ENCODE measurements at places on chromosomes 13 and 19.

- no peak for DNase-seq
Measured at GRCh38 chr13:49893591-49893990, 42.5 kb downstream of the SPRYD7 start.

DNA sequence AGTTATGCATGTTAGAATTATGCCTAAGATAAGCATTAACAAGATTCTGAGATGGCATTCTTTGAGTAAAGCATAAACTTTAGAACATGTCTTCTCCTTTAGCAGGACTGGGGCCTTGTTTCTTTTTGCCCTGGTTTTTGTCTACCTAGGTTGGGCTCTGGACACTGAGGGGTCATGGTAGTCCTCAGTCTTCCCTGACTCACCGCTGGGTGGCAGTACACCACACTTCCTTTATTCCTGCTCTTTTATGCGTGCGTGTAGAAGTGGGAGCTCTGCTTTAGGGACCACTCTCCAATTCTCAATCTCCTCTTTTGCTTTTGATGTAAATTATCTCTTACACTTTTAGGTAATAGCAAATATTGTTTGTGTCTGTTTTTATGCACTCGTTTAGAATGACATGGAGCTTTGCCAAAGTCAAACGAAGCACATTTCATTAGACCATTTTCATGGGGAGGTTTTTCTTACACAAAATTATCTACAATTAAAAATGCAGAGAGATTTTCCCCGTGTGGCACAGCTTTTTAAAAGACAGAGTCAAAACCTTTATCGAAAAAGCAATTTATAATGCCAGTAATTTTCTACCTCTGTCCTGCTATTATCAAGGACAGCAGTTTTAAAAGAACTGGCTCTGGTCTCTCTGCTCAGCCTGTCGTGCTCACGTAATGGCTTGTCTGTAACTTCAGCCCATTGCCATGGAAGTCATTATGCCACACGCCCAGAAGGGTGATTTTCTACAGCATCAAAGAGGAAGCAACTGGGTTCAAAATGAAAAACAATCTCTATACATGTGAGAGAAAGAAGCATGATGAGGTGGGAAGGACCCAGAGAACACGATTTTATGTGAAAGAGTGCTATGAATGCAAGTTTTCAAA is 413.9 kb downstream of the COG6 start:
- DNase-seq = peak; percentile 85

- no peak for DNase-seq
Measured at GRCh38 chr19:32544917-32545316, 36.1 kb upstream of the PDCD5 start.

DNA sequence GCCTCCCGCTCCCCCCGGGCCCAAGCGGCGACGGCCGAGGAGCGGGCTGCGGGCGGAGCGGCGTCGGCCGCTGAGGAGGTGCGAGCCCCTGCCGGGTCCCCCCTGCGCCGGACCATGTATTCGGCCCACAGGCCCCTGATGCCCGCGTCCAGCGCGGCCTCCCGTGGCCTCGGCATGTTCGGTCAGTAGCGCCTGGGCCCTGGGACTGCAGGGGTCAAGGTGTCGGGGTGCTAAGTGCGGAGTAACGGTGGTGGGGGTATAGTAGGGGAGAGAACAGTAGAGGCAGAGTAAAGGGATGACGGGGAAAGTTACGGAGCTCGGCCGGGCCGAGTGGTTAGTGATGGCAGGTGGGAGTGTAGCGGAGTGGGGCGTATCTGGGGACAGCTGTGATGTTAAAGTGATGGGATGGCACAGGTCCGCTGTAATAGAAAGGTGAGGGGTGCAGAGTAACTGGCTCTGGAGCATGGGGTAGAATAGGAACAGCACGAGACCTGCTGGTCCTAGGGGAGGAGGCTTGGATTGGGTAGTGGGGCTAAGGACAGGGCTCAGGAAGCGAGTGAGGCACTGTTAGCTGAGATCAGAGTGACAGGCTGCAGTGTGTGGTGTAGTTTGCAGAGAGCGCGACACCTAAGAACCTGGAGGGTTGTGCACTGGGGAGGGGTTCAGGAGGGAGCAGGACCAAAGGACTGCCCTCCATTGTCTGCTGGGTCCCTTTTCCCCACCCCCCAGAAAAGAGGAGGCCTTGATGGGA is 15.7 kb downstream of the CIC start:
- peak; percentile 37 for DNase-seq

DNA sequence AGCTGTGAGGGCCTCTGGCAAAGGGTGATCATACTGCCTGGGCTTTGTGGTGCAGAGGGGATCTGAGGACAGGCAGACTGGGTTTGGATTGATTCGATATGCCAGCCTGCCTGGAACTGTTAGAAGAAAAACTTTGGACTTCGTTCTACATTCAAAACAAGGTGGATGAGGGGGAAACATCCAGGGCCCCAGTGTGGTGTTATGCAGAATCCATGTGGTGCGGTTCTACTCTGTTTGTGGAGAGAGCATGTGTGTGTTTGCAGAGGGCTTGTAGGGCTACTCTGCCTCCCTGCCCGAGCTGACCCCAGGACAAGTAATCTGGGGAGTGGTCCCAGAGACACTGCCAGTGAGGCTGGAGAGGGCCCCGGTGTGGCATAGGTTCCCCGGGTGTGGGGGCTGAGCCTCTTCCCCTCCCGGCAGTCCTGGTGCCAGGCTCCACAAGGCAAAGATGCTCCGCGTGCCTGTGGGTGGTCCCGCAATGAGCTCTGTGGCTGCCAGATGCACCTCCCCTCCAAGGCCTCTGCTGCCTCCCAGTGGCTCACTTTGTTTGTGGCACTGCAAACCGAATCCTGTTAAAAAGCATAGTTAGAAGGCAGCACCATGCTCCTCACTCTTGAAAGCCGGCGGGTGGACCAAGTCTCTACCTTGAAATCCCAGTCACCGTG is 22.3 kb upstream of the TFDP1 start:
- peak; percentile 44 for DNase-seq

DNA sequence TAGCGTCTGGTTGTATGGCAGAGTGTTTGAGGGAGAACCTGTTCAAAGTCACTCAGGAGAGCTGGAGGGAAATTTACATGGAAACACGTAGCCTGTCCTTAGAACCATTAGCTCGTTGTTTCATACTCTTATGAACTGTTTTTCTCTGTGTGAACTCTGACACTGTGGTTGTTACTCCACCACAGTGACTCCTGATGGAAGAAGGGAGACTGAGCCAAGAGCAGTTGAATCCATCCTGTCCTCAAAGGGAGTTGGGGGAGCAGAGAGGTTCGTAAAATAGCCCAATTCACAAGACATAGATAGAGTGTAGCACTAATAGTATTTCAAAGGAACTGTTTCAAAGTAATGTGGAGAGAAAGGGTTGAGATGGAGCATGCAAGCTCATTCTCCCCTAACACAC is 964.8 kb downstream of the PCDH9 start:
- DNase-seq = no peak

- no peak for DNase-seq
Measured at GRCh38 chr13:60645676-60646075, 248.7 kb downstream of the TDRD3 start.

- DNase-seq = no peak
Measured at GRCh38 chr19:29302002-29302928, 89.3 kb upstream of the UQCRFS1 start.

DNA sequence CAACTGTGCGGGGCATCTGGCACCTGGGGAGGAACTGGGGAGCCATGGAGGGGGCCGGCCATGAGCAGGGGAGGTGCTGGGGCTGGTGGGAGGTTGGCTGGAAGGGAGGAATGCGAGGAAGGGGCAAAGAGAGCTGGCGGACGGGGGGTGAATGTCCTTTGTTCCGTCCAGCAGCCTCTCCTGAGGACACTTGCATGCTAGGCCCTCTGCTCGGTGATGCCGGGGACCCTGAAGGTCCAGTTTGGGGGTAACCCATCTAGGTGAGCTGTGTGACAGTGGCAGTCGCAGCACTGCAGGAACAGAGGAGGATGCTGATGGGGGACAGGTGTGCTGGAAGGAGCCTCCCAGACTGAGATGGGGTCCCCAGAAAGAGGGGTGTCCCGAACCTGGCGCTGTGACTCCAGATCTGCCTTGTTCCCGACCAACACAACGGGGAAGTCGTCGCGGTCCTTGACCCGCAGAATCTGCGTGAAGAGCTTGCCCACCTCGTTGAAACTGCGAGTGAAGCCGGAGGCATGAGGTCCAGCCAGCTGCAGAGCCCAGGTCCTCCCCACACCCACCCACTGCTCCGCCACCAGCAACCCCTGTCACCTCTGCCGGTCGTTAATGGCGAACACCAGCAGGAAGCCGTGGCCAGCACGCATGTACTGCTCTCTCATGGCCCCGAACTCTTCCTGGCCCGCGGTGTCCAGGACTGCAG is 3.6 kb downstream of the RRAS start:
- DNase-seq = no peak

DNA sequence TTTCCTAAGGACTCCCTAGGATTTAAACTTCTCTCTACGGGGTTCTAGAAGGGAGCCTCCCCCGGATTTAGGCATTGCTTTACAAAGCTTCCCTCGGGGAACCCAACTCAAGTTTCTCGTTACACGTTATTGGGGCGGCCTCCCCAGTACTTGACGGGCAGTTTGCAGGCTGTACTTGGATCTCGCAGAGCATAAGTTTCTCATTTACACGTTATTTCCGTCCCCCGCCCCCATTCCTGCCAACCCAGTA is 584 bp downstream of the SMG9 start:
- no peak for DNase-seq

- DNase-seq = peak; percentile 83
Measured at GRCh38 chr19:35879770-35880317, 11.5 kb downstream of the APLP1 start.

DNA sequence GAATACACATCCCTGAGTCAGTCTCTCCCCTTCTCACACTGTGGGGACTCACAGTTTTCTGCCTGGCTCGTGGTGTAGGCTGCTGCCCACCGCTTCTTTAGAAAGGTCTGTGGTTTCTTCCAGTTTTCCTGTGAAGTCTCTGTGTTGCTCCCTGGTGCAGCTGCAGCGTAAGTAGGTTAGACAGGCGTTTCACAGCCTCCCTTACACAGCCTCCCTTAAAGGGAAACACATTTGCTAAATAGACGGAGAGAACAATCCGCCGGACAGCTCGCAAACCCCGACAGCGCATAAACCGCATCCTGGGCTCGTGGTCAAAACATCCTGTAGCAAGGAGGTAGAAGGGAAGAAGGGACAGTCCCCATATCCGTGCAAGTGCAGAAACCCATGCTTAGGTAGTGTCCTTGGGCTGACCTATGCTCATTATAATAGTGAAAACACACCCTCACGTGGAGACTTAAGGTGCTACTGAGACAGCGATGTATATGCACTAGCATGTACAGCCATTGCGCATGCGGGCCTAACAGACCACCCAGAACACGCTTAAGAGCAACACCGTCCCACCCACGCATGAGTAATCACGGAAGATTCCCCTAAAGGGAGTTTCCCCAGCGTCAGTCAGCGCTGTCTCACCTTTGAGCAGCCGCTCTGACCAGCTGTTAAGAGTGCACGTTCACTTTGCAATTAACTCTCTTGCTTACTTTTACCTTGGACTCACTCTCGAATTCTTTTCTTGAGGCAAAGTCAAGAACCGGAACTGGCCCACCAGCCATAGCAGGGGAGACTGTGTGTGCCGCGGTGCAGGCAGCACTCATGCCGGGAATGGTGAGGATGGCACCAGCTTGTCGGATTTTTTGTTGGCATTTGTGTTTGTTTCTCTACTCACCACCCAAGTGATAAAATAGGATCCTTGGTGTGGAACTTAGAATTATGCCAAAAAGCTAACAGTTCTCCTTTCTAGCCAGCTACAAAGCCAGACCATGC is 16.6 kb downstream of the SIGLEC8 start:
- peak; percentile 78 for DNase-seq

Measured in CD4-positive, alpha-beta T cell treated with Interleukin-17A for 4 hours (primary cell).